ENCODE measurements at places on chromosomes 12 and 14.

DNA sequence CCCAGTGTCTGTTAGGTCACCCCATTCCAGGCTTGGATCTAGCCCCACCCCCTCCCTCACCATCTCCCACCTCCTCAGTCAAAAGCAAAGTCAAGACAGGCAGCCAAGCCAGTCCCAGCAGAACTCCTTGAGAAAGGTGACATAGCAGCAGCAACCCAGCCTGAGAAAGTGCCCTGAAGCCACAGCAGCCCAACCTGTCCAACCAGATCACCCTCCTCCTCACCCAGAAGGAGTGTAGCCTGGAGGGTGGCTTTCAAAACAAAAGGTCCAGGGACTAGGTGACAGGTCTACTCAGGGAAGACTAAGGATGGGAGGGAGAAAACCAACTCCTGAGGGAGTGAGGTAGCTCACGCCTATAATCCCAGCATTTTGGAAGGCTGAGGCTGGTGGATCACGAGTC is 5.2 kb downstream of the RAB15 start:
- DNase-seq, result no peak

DNA sequence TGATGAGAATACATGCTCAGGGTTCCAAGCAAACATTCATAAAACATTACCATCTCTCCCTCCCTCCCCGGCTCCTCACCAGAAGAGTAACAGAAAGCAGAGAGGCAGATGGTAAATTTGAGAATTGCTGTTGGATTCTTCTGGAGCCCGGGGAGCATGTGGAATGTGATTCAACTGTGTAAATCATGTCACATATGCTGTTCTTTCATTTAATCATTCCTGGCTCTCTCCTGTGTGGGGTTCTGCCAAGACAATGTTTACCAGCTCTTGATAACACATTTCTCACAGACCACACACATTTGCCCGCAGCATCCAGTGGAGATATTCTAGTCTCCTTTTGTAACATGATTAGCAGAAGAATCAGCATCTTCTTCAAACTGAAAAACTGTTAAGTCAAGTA is 23.4 kb upstream of the NR2C1 start:
- DNase-seq, result no peak

DNA sequence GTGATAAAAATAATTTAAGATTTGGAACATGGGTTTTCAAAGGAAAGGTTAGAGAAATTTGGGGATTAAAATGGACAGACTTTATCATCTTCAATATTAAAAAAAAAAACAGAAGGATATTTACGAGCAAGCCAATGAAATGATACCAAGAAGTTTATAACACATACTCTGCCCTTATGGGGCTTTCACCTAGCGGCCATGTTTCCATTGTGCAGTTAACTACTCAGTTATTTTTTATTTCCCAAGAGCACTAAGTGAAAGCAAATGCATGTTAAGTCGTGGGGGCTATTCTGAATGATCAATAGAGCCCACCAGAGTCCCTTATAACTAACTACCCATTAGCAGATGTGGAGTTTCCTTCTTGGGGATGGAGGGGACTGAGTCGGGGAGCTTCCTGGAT is 53.9 kb downstream of the ETV6 start:
- DNase-seq, result no peak

GRCh38 chr14:71202881-71203280 is 295.6 kb downstream of the PCNX1 start:
- DNase-seq, result no peak

- DNase-seq, result no peak
These were observed 21.7 kb downstream of the SNRNP35 start for GRCh38 chr12:123479442-123480180.

- DNase-seq, result no peak
These were observed 13.1 kb upstream of the RASSF9 start for GRCh38 chr12:85849344-85849743.

DNA sequence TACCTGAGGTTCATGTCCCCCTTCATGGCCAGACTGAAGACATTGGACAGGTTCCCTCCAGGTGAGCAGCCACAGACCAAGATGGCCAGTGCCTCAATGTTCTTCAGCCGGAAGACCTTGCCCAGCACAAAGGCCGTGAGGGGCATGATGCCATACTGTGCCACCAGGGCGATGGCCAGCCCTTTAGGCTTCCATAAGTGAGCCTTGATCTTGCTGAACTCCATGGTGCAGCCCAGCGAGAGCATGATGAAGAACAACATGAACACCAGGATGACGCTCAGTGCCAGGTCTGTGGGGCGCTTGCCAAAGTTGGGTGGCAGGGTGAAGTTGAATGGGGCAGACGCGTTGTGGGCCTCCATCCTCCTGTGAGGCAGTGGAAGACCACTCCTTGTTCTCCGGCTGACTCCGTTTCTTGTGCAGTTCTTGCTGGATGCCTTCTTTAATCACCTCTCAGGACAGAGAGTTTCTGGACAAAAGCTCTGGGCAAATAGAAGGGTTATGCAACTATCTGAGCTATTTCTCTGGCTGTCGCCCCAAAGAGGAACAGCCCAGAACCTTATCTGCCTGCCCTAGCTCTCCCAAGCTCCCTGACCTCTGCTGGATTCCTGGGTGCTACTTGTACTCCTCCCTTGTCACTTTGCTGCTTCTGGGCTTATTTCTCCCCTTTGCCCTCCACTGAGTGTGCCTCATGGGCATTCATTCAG is at the start of gene SLC10A1:
Gene SLC10A1 (minus strand): TSS at position 445 of the 704 bp plus-strand sequence. CDS start 86 bp downstream, at position 359.
- no peak for DNase-seq

- no peak for DNase-seq
These were observed at the start of gene ADAMTS20 for GRCh38 chr12:43551971-43552559. Gene ADAMTS20, minus strand, starts transcription at chr12:43552203. Its CDS starts 282 bp downstream, at chr12:43551921.

DNA sequence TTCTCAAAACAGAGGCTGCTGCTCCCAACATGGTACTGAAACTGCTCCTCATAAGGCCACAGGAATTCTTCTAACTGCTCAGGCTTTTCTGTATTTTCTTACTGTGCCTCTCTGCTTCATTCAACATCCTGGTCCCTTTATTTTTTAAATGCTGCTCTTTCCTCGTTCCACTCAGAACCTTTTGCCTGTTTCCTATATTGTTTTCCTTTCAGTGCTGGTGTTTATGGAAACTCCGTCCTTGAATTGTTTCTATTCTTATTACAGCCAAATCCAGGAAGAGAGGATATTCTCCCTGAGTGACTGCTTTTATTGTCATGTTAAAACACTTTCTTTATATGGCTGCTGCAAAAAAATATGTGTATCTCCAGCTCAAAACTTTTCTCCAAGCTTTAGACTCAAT is 173.0 kb upstream of the E2F7 start:
- DNase-seq, result no peak

GRCh38 chr12:12999959-13000615 is at the start of gene HEBP1:
Gene HEBP1, minus strand, starts transcription at chr12:13000265. Its CDS starts 151 bp downstream, at chr12:13000114.
- peak; percentile 97 for DNase-seq

- DNase-seq, result no peak
These were observed 68.2 kb downstream of the DAD1 start for GRCh38 chr14:22520796-22521195.

DNA sequence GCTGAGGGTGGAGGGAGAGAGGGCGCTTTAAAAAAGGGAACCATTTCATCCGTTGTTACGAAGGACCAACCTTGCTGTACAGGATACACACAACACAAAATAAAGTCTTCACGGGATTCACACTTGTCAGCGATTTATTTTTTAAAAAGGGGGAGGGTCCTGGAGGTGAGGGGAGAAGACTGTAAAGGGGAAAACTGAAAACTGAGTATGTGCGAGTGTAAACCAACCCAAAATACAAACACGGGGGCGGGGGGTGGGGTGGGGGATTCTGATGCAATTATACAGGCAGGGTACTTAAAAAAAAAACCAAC is 499 bp upstream of the PRKAG1 start:
- DNase-seq, result no peak

- DNase-seq, result no peak
These were observed 152.2 kb upstream of the HIF1A start for GRCh38 chr14:61542848-61543790.

GRCh38 chr12:42992826-42993225 is 403.3 kb upstream of the PRICKLE1 start:
- no peak for DNase-seq

GRCh38 chr12:120216742-120217605 is 16.1 kb upstream of the RPLP0 start:
- no peak for DNase-seq

DNA sequence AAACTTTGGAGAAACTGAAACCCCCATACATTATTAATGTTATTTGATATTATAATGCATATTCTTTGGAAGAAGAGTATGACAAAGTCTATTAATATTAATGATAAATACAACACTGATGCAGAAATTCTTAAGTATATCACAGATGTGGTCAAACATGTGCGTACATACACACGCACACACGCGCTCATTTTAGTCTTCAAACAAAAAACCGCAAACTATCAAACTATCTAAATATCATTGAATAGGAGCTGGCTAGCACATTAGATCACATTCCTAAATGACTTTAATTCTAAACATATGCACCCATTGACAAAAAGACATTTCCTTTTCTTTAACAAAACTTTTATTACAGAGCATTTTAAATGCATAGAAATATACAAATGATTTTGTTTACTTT is 872.7 kb downstream of the SLC16A7 start:
- DNase-seq, result no peak

DNA sequence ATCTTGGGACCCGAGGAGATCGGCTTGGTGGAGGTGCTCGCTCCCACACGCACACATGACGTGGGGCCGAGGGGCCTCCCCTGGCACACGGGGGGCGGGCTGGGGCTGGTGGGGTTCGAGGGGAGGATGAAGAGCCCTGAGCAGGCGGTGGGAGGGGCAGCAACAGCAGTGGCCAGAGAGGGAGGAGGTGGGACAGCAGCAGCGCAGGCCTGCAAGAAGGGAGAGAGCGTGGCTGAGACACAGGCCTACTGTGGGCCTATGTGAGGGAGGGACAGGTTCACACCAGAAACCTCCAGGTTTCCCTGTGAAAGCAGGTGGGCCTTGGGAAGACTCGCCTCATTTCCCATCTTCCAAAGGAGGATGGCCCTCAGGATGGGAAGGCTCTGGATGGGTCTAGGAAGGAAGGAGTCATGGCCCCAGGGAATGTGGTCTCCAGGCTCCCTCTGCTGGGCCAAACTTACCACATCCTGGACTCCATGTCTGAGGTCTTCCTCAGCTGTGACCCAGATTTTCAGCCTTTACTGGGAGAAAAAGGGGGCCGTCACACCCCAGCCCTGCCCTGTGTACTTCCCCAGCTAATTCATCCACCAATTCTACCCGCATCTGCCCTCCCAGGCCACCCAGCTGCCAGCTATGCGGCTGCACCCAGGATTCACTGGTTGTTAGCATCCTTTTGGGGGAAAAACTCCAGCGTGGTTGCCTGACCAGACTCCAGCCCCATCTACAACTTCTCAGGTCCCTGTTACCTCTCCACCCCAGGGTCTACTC is 2.8 kb downstream of the PIANP start:
- DNase-seq, result peak; percentile 37

DNA sequence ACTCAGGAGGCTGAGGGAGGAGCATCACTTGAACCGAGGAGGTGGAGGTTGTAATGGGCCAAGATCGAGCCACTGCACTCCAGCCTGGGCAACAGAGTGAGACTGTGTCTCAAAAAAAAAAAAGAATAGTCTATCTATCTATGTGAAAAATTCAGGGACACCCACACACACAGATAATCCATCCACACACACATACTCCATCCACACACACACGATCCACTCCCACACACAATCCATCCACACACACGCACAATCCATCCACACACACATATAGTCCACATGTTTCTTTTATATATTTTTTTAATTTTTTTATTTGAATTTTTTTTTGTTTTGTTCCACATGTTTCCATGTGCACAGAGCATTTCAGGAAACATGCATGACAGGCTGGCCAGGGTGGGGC is 3.3 kb downstream of the SDS start:
- DNase-seq, result no peak

- no peak for DNase-seq
These were observed 72.8 kb downstream of the KIF26A start for GRCh38 chr14:104211215-104211614.

DNA sequence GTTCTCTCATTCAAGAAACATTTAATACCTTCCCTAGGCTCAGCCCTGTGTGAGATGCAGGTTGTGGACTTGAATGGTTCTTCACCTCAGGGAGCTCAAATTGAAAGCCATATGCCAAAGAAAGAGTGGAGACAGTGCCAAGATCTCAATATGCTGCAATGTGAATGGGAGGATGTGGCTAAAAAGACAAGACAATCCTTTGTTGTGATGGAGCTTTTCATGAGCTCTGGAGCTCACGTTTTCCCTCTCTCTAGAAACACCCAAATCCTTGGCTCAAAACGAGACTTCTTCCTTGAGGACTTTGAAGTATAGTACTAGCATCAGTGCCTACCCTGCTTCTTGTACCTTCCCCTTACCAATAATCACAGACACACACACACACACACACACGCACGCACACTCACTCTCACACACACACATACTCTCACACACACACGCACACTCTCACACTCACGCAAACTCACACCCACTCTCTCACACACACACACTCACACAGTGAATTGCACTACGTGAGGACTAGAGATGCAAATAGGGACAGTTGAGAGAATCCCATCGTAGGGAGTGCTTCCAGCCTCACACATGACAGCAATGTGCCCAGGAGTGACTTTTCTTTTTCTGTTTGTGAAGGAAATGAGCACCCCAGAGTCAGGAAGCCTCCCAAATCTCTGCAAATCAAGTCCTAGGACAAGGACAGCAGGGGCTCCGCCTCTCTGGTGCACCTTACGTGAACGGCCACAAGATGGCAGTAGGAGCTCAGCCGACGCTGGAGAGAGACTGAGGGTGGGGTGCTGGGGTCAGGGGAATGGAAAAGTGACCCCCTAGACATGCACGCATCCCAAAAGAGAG is 231.4 kb downstream of the PCNX1 start:
- peak; percentile 68 for DNase-seq

- no peak for DNase-seq
These were observed 40.5 kb upstream of the TBC1D15 start for GRCh38 chr12:71799106-71799505.

DNA sequence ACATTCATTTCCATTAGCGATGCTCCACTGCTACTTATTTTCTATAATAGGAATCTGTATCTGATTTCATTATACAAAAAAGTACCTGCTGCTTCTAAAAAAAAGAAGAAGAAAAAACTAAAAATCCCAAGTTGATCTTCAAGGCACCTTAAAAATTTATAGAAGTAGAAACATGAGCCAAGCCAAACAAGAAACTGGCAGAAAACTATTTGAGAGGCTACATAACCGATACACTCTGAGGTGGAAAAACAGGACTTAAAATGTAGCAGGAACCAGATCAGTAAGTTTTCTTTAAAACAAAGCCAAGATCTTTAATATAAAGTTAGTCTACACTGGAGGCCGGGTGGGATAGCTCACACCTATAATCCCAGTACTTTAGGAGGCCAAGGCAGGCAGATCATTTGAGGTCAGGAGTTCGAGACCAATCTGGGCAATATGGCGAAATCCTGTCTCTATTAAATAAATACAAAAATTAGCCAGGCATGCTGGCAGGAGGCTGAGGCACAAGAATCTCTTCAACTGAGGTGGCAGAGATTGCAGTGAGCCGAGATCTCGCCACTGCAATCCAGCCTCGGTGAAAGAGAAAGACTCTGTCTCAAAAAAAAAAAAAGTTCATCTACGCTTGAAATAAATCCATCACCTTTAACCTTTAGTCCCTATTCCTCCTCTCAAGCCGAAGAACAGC is 278.6 kb downstream of the MED13L start:
- no peak for DNase-seq

GRCh38 chr14:67311868-67312267 is 47.7 kb downstream of the ATP6V1D start:
- no peak for DNase-seq

All from activated CD4-positive, alpha-beta memory T cell treated with anti-CD3 and anti-CD28 coated beads for 36 hours (primary cell).